ENCODE measurements at places on chromosomes 13 and 19. TPM values are rescaled to one million over a fixed set of nuclear protein-coding genes. Genes with fewer than 3 reads are reported as not detected.

Gene ZNF878
- 0.39 TPM for total RNA-seq

Gene KLK1
- 1.7 TPM for total RNA-seq

Gene SPACA6
- total RNA-seq: 7.5 TPM

Gene SRRM5
- total RNA-seq: 1.1 TPM

Gene PABPC3
- total RNA-seq: 0.58 TPM

Gene ICAM5
- total RNA-seq: 3.1 TPM

Gene N4BP2L1
- 38.4 TPM for total RNA-seq

DNA sequence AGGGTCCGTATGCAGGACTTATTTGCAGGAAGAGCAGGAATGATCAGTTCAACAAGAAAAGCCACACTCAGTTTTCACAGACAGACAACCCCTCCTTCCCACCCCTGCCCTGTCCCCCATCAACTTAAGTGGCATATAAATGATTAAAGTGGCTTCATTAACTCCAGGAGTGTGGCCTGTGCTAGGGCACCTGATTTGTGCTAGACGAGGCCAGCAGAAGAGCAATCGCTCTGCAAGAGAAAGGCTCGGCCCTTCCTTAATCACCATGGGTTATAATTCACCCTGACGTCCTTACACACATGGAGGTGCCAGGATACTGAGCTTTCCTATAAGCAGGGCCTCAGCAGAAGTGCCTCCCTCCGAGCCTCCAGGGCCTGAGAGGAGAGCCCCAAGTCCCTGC, 14.6 kb downstream of the C19orf12 start:
- H3K4me3 ChIP-seq: no peak overlapping the region
- H3K27me3 ChIP-seq: no peaks in the 10 kb centered on the region
- no peak overlapping the region for H3K27ac ChIP-seq
- DNase-seq: no peak

DNA sequence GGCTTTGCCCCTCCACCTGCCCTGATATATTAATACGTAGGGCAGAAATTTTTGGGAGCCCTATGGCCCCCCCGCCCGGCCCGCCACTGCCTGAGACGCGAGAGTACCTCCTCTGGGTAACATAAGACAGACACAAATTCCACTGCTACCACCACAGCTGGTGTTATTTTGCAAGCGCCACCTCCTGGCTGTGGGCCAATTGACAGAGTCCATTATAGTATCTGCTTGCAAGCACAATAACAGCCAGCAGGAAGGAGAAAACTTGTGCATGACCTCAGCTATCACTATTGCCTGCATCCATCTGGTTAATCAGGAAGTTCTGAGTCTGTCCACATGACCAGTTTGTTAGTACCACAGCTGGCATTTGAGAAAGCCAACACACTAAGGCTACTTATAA, 25.3 kb upstream of the OR10H2 start:
- H3K4me1 ChIP-seq: no peaks in the 10 kb centered on the region
- peaks cover 2% of the 10 kb centered on the region for H3K36me3 ChIP-seq
- H3K27ac ChIP-seq: no peak overlapping the region
- peaks cover 32% of the 10 kb centered on the region for H3K27me3 ChIP-seq
- no peak overlapping the region for H3K4me3 ChIP-seq

- H3K4me3 ChIP-seq: no peak overlapping the region
- H3K36me3 ChIP-seq: no peaks in the 10 kb centered on the region
- no peaks in the 10 kb centered on the region for H3K4me1 ChIP-seq
- no peak for DNase-seq
Observed at GRCh38 chr13:65530688-65531087, 1699.4 kb downstream of the PCDH9 start.

- DNase-seq: no peak
- no peaks in the 10 kb centered on the region for H3K36me3 ChIP-seq
- H3K27ac ChIP-seq: no peak overlapping the region
Observed at GRCh38 chr13:80214050-80214449, 126.9 kb downstream of the SPRY2 start.

GRCh38 chr13:49499889-49500660, 4.3 kb downstream of the PHF11 start:
- peak overlapping the region; percentile 94 for H3K4me3 ChIP-seq
- H3K4me1 ChIP-seq: peaks cover 59% of the 10 kb centered on the region
- DNase-seq: no peak

DNA sequence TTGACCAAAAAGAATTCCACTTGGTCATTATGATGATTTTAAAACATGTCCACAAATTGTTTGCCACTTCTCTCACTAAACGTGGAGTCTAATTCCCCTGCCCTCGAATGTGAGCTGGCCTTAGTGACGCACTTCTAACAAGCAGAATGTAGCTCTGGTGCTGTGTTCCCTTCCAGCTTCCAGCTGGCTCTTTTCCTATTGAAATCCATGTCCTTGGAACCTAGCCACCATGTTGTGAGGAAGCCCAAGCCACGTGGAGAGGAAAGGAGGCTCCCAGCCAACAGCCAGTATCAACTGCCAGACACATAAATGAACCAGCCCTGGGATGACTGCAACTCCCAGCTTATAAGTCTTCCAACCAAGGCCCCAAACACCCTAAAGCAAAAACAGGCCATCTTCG, 23.6 kb upstream of the CEBPA start:
- no peak for DNase-seq
- no peak overlapping the region for H3K4me3 ChIP-seq
- peaks cover 13% of the 10 kb centered on the region for H3K27me3 ChIP-seq

GRCh38 chr19:35592226-35592625, 6.3 kb downstream of the PMIS2 start:
- peaks cover 5% of the 10 kb centered on the region for H3K27me3 ChIP-seq
- no peak overlapping the region for H3K4me3 ChIP-seq
- peaks cover 8% of the 10 kb centered on the region for H3K4me1 ChIP-seq
- no peak overlapping the region for H3K27ac ChIP-seq
- no peak for DNase-seq

- DNase-seq: no peak
- no peaks in the 10 kb centered on the region for H3K36me3 ChIP-seq
- peaks cover 34% of the 10 kb centered on the region for H3K4me1 ChIP-seq
- H3K27me3 ChIP-seq: no peaks in the 10 kb centered on the region
- no peak overlapping the region for H3K4me3 ChIP-seq
- H3K27ac ChIP-seq: no peak overlapping the region
Observed at GRCh38 chr19:16600824-16601223, 27.2 kb downstream of the MED26 start.

- H3K27me3 ChIP-seq: no peaks in the 10 kb centered on the region
- H3K4me3 ChIP-seq: no peak overlapping the region
- no peak for DNase-seq
- peaks cover 10% of the 10 kb centered on the region for H3K4me1 ChIP-seq
- H3K27ac ChIP-seq: no peak overlapping the region
Observed at GRCh38 chr19:39913682-39914333, 20.6 kb downstream of the FCGBP start.

- no peaks in the 10 kb centered on the region for H3K27me3 ChIP-seq
- no peaks in the 10 kb centered on the region for H3K4me1 ChIP-seq
- no peak overlapping the region for H3K4me3 ChIP-seq
- DNase-seq: no peak
Observed at GRCh38 chr13:79898996-79899395, 418.0 kb downstream of the NDFIP2 start.

DNA sequence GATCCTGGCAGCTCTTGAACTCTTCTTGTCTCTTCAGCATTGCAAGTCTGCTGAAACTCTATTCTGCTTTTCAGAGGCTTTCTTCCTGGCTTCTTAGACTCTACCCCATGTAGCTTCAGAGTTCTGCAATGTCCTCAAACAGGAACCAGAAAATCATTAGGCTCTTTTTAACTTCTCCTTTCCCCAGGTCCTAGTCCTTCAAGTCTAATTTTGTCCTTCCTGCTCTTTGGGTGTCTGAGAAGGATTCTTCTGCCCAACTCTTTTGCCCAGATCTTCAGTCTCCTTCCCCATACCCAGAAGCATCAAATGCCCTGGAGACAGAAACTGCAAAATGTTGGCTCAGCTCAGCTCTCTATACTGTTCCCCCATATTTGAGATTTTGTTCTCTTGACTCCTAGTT, 50.0 kb upstream of the CALM3 start:
- peaks cover 3% of the 10 kb centered on the region for H3K4me1 ChIP-seq
- H3K36me3 ChIP-seq: peaks cover 9% of the 10 kb centered on the region
- H3K27me3 ChIP-seq: peaks cover 14% of the 10 kb centered on the region
- no peak overlapping the region for H3K27ac ChIP-seq

- H3K27me3 ChIP-seq: peaks cover 12% of the 10 kb centered on the region
- no peaks in the 10 kb centered on the region for H3K4me1 ChIP-seq
- DNase-seq: peak; percentile 2
- no peak overlapping the region for H3K27ac ChIP-seq
Observed at GRCh38 chr13:26529441-26529840, 28.0 kb upstream of the WASF3 start.

- peaks cover 8% of the 10 kb centered on the region for H3K4me1 ChIP-seq
- H3K4me3 ChIP-seq: no peak overlapping the region
- no peak overlapping the region for H3K27ac ChIP-seq
- no peak for DNase-seq
- peaks cover 7% of the 10 kb centered on the region for H3K36me3 ChIP-seq
- no peaks in the 10 kb centered on the region for H3K27me3 ChIP-seq
Observed at GRCh38 chr13:108249150-108249549, 20.4 kb upstream of the TNFSF13B start.

- no peak for DNase-seq
- no peak overlapping the region for H3K27ac ChIP-seq
- H3K27me3 ChIP-seq: no peaks in the 10 kb centered on the region
- no peaks in the 10 kb centered on the region for H3K4me1 ChIP-seq
- no peak overlapping the region for H3K4me3 ChIP-seq
- H3K36me3 ChIP-seq: no peaks in the 10 kb centered on the region
Observed at GRCh38 chr13:96020155-96020575, 33.0 kb downstream of the UGGT2 start.

DNA sequence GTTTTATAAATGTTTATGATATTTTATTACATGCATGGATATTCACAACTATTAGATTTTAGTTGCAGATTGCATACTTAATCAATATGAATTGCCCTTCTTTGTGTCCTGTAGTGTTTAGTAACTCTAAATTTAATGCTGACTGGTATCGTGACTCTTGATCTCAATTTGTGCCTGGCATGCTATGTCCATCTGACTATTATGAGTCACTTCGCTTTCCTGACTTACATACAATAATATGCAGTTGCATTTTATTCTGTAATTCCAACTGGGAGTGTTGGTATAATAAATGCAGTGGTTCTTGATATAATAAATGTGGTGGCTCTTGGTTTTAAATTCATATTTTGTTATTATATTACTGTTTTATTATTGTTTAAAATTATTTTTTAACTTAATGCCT, 277.5 kb downstream of the LIG4 start:
- no peaks in the 10 kb centered on the region for H3K27me3 ChIP-seq
- no peak overlapping the region for H3K4me3 ChIP-seq
- H3K27ac ChIP-seq: no peak overlapping the region
- no peaks in the 10 kb centered on the region for H3K4me1 ChIP-seq
- DNase-seq: no peak
- H3K36me3 ChIP-seq: no peaks in the 10 kb centered on the region

DNA sequence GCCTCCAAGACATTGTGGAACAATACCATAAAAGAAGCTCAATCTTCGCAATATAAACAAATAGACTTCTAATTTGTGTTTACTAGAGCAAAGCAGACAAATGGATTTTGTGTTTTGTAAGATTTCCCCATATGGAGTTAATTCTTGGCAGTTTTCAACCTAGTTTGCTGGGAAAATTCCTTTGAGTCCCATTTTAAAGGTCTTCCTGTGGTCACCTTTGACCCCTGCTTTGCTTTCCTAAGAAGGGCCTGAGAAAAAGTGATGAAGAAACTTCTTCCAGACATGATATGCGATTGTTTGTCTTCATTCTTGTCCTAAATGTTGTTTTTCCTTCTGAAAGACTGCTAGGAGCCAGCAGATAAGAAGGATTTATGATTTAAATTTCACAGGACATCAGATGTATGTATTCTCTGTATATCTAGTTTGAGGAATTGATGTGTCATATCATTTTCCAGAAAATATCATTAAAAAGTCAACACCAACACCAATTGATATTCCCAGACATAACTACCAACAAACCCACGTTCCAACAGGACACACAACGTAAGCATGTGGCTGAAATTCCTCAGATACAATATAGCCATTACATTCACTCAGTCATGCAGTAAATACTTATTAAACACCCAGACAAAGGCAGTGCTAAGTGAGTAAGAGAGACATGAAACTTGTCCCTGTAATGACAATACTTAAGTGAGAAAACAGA, 276.4 kb downstream of the LHFPL6 start:
- no peak overlapping the region for H3K27ac ChIP-seq
- H3K27me3 ChIP-seq: peaks cover 20% of the 10 kb centered on the region
- H3K36me3 ChIP-seq: no peaks in the 10 kb centered on the region
- no peaks in the 10 kb centered on the region for H3K4me1 ChIP-seq

DNA sequence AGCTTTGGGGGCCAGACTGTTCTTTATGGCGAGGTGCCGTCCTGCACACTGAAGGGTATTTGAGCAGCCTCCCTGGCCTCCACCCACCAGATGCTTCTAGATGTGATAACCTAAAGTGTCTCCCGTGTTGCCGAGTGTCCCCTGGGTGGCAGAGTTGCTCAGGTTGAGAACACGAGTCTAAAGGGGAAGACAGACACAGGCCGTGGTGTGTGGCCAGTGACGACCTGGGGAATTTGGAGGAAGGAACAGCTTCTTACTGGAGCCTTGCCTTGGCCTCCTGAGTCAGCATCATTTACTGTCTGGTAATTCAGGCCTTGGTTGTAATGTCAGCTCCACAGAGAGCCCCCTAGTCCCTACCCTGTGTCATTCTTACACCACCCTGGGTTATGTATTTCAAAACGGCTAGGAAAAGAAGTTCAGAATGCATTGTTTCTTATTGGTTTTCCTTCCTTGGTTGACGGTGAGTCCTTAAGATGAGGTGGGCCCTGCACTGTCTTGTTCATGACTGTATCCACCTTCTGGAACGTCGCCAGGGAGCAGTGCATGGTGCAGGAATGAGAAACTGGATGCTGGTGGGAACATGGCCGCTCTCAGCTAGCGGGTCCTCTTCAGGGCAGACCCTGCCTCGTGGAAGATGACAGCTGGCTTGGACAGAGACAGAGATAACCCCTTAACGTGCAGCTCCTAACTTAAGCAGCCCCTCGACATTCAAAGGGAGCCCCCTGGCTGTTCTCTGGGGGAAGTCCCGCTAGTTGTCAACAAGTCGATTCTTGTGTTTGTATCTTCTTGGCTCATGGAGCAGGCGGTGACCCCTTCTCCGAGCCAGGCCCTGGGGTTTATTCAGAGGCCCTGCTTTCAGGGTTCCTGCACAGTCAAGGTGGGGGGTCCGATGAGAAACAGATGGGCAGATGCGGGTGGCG, 7.2 kb downstream of the SIN3B start:
- H3K27ac ChIP-seq: peak overlapping the region; percentile 44
- DNase-seq: peak; percentile 14
- no peak overlapping the region for H3K4me3 ChIP-seq
- no peaks in the 10 kb centered on the region for H3K27me3 ChIP-seq
- H3K4me1 ChIP-seq: peaks cover 26% of the 10 kb centered on the region
